ENCODE measurements at places on chromosomes 2 and 18.
A peak's percentile ranks its signal among the peaks of the same experiment; 100 is the strongest.

GRCh38 chr18:46415532-46416252, 241.3 kb downstream of the LOXHD1 start:
- DNase-seq, result no peak

DNA sequence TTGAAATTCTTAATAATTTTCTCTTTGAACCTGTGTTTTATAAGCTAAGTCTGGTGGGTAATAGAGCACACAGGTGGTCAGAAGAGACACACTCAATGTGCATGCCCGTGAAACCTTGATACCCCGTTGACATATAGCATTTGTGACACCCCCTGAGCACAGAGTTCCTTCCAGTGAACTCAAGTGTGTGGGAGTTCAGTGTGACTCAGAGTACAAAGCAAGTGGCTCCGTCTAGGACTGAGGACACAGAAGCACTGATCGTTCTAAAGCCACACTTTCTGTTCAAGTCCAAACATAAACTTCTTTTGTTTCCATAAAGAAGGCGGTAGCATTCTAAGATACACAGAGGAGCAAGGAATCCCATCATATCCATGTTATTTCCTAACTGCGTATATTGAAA, 523.6 kb downstream of the PID1 start:
- no peak for DNase-seq

DNA sequence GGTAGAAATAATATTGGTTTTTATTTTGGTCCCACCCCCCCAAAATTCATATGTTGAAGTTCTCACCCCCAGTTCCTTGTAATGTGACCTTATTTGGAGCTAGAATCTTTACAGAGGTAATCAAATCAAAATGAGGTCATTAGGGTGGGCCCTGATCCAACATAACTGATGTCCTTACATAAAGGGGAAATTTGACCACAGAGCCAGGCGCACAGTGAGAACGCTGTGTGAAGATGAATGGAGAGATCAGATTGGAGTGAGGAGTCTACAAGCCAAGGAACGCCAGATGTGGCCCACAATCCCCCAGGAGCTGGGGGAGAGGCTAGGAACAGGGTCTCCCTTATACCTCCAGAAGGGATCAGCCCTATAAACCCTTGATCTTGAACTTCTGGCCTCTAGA, 31.6 kb upstream of the TRIB2 start:
- DNase-seq, result no peak

GRCh38 chr2:226086190-226086589, 686.7 kb downstream of the NYAP2 start:
- DNase-seq, result no peak

DNA sequence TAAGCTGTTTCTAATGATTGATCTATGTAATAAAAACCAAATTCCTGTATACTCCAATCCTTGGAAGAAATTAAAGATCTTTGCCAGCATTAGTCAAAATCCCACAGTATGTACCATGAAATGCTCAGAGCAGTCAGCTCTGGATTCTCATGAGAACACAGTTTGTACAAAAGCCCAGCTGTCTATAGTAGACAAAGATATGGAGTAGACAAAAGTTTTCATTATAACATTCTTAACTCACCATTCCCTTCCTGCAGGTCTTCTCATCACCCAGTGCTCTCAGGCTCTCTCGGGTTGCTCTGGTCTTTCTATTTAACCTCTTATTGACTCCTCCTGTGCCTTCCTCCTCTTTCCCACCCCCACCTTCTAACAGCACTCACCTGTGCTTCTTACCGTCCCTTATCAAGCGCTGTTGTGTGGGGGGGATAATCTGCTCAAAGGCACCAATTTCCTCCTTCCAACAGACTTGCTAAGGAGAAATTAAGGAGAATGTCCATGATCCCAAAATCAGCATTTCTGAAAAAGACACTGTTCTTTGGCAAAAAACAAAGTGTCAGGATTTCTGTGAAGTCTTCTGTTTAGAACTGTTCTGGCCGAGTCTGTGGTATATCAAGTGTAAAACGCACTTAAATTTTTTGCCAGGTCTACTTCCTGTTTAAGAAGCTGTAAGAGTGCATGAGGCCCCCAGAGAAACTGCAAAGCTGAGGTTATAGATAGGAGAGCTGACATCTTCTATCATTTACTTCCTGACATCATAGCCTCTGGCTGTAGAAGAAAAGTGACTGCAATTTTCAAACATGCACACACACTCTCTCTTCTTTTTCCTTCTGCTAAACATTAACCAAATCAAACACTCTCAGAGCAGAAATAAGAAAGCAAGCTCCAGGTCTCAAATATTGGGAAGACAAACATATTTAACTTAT, 144.1 kb downstream of the EVA1A start:
- no peak for DNase-seq

DNA sequence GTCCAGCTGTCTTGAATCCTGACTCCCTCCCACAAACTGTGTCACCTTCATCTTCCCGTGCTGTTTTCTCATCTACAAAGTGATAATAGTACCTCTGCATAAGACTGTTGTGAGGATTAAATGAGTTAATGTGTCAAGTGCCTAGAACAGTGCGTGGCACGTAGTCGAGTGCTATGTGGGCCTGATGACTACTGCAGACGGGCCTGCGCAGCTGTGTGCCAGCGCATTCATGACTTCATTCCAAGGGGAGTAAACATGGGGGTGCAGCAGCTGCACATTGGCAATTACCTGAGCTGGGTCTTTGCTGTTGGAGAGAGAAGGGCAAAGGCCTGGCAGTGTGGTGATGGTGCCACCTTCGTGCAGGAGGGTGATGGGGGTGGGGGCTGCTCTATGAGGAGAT, 5.0 kb downstream of the TEX44 start:
- DNase-seq, result no peak

GRCh38 chr2:20145497-20146193, 79.3 kb downstream of the SDC1 start:
- DNase-seq, result no peak

GRCh38 chr2:10132996-10133647, 10.6 kb downstream of the RRM2 start:
- no peak for DNase-seq

- peak; percentile 20 for DNase-seq
Measured at GRCh38 chr2:30106543-30106942, 40.3 kb upstream of the YPEL5 start.

DNA sequence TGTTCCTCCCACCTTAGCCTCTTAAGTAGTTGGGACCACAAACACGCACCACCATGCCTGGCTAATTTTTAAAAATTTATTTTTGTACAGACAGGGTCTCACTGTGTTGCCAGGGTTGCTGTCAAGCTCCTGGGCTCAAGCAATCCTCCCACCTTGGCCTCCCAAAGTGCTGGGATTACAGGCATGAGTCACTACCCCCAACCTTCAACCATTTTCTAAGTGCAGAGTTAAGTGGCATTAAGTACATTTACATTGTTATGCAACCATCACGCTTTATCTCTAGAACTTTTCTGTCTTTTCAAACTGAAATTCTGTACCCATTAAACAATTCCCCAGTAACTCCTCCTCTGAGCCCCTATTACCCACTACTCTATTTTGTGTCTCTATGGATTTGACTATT, 45.9 kb upstream of the AFF3 start:
- DNase-seq, result no peak

DNA sequence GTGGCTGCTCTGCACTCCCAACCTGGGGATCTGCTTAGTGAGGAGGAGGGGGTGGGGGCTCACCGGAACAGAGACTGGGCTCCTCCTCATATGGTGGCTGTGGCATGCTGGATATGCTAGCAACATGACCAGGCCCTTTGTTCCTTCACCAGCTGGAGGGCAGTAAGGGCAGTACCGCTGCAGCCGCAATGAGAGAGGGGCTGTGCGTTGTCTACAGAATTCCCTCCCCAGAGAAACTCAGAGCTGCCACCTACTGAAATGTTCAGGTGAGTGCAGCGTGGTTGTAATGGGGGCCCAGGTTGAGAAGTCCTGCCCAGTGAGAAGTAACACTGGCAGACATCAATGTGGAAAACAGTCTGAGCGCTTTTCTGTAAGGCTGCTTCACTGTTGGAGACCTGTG, 1211.9 kb upstream of the NXPH2 start:
- no peak for DNase-seq

- peak; percentile 69 for DNase-seq
Measured at GRCh38 chr2:100292022-100292580, 30.2 kb downstream of the LONRF2 start.

DNA sequence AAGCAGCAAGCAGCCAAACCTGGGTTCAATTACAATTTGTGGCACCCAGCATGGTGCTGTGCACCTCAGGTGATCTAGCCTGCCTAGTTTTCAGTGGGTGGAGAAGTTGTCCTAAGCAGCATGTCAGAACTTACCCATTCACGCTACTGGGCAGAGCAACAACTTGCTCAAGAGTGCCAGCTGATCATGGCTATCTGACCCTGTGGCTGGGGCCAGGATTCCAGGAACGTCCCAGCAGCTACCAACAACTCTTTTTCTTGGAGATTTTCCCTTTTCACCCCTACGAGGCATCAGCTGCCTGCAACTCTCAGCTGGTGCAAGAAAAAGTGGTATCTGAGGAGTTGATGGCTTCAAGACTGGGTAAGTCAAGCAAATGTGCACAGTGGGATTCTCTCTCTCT, 83.5 kb downstream of the SH3YL1 start:
- no peak for DNase-seq

- no peak for DNase-seq
Measured at GRCh38 chr18:908758-909724, 4.4 kb downstream of the ADCYAP1 start.

DNA sequence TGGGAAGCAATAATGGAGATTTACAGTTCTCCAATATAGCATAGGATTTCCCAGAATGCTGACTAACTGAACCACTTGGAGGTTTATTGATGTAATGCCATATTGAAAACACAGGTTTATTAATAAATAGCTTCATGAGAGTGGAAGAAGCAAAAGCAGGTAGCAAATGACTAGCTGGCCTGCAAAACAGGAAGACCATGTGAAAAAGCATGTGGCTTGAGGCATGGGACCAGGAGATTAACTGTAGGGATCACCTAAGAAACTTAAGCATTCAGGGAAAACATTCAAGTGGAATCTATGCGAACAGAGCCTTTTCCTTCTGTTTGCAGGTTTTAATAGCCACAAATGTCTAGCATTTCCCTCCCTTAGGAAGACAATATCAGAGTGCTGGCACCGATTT, 679.7 kb downstream of the ZEB2 start:
- DNase-seq, result no peak

DNA sequence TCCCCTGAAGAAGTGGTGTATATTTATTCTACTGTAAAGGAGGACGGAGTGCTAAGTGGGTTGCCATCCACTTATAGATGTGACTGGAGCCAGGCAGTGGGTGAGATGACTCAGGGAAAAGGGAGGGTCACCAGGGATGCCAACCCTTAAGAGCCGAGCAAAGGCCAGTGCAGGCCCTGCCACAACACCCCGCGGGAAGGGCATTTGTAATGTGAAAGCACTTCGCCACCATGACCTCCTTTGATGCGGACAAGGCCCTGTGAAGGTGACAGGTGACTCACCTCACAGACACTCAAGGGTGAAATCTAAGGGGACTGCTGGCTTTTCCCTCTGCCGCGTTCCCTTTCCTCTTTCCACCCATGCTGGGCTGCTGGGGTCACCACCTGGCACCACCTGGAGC, 50.2 kb upstream of the MRPL33 start:
- DNase-seq, result peak; percentile 67

- DNase-seq, result no peak
Measured at GRCh38 chr2:111710085-111710484, 173.9 kb downstream of the ANAPC1 start.

- no peak for DNase-seq
Measured at GRCh38 chr2:47062681-47063537, 92.2 kb downstream of the STPG4 start.

DNA sequence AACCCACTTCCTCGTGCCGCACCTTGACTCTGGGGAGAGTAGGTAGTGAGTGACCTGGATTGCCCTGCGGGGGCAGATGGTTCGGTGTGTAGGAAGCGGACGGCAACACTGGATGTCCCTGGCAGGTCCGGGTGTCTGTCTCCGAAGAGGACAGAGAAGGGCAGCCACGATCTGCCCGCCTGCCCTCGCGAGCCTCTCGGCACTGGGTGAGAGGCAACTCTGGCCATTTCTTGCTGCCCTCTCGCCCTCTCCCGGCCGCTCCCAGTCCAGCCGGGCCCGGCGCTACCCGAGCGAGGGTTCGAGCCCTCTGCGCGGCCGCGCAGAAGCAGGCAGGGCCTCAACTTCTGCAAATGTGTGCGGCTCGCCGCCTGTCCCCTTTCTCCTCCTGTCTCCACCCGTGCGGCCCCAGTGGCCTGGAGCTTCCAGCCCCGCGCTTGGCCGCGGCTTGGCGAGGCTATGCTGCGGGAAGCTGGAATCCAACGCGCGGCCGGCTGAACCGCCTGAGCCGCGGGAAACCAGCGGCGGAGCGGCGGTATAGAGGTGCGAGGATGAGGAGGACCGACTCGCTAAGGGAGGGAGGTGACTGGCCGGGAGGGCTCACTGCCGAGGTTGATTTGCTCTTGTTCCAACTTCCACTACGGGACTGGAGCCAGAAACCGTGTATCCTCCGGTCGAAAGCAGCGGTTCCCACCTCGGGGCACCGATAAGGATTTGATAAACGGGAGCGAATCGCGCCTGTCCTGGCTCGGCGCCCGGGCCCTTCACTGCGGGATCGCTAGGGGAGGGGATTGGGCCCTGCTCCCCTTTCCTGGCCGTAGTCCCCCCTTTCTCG, 1.5 kb downstream of the EPAS1 start:
- DNase-seq, result peak; percentile 66

- DNase-seq, result no peak
Measured at GRCh38 chr2:136966485-136966884, 201.1 kb downstream of the THSD7B start.

GRCh38 chr2:42086500-42086953, 38.7 kb downstream of the PKDCC start:
- peak; percentile 38 for DNase-seq

- DNase-seq, result no peak
Measured at GRCh38 chr18:55100817-55101457, 141.7 kb upstream of the CCDC68 start.

DNA sequence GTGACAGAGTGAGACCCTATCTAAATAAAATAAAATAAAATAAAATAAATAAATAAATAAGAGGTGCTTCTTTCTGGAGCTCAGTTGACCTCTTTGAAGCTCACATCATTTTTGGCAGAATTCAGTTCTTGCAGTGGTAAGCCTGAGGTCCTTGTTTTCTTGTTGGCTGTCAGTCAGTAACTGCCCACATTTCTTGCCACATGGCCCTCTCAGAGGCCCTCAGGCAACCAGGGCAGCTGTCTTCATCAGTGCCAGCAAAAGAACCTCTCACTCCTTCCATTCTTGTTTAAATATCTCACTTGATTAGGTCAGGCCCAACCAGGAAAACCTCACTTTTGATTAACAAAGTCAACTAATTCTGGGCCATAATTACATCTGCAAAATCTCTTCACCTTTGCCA, 53.2 kb downstream of the RAPGEF4 start:
- no peak for DNase-seq

Measured in H54 (cell line).